ENCODE measurements at places on chromosomes 7 and 10. TPM values are rescaled to one million over a fixed set of nuclear protein-coding genes. Genes with fewer than 3 reads are reported as not detected.

Gene CHN2
- total RNA-seq: 0.32 TPM

Gene MKI67
- total RNA-seq: 21.2 TPM

Gene VSTM4
- 4.7 TPM for total RNA-seq

Gene PTPRE
- total RNA-seq: 11.2 TPM

Gene PRR15
- 1.3 TPM for total RNA-seq

Gene SPOCK2
- under 0.01 TPM for total RNA-seq

Gene FANK1
- 2.9 TPM for total RNA-seq

Gene KLLN
- 0.86 TPM for total RNA-seq

Gene KNDC1
- 5.6 TPM for total RNA-seq

Gene MBL2
- not detected for total RNA-seq

Gene CTAGE15
- under 0.01 TPM for total RNA-seq

- no peak for DNase-seq
Measured at GRCh38 chr10:45380903-45381620, 7.0 kb downstream of the ALOX5 start.

DNA sequence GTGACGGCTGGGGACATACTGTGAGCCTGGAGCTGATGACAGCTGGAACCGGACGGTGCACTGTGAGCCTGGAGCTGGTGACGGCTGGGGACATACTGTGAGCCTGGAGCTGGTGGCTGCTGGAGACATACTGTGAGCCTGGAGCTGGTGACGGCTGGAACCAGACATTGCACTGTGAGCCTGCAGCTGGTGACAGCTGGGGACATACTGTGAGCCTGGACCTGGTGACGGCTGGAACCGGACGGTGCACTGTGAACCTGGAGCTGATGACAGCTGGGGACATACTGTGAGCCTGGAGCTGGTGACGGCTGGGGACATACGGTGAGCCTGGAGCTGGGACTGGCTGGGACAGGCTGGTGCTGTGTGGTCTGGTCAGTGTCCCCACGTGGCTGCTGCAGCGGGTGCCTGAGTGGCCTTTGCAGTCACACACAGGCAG, 47.9 kb downstream of the PTPRN2 start:
- no peak for DNase-seq

DNA sequence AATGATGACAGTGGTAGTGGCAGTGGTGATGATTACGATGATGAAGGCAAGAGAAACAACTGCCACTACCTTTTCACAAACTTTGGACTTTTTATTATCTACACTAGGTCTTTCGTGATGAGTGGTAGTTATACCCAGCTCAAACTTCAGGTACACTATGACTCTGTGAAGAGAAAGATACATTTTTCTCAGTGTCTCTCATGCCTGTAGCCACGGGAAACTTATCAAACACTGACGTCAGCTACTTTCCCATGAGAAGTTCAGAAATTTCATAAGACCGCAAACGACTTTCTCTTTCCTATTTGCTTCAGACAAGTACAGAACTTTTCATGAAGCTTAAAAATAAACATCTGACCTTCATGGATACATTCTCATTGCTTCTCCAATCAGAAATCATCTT, 57.0 kb downstream of the CALD1 start:
- DNase-seq: peak; percentile 99

GRCh38 chr7:138032770-138033169, 30.9 kb upstream of the CREB3L2 start:
- DNase-seq: no peak

DNA sequence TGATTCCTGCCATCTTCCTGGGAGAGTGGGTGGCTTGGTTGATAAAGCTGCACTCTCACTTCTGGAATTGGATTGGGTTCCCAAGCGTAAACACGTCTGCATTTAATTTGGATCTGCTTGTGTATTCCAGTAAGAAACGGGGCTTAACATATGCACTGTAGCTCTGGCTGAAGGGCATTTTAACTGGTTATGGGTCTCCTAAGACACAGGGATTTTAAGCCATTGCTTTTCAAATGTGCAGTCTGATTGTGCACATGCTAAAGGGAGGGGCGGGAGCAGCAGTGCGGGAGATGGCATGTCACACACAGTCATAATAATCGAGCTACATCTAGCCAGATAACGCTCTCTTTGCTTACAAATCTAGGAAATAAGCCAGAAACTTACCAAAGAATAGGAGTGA, 247.3 kb upstream of the LYZL1 start:
- DNase-seq: no peak

- DNase-seq: no peak
Measured at GRCh38 chr7:127692200-127692599, 40.2 kb downstream of the SND1 start.

GRCh38 chr7:16975712-16976111, 93.9 kb upstream of the AGR3 start:
- no peak for DNase-seq

DNA sequence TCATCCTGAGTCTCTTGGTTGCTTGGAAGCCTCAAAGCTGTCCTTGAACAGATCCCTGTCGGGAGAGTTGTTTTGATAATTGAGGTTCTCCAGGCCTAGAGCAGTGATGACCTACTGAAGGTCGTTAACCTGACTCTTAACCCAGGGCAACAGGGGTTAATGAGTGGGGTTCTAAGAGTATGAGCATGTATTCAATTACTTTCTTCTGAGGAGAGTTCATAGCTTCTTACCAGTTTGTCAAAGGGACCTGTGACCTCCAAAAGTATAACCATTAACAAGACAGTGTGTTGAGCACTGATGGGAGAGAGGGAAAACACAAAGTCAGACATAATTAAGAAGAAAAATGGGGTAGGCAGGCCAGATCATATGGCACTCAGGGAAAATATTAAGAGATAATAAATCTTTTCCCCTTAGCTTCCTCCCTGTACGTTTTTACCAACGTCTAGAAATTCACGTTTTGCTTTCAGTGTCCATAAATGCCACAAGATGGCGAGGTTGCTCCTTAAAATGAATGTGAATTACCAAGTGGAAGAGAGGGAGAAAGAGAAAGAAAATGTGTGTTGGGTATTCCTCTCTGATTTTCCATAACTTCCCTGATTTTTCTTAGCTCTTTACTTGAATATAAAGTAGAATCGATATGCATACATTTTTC, 97.6 kb downstream of the SUGCT start:
- peak; percentile 79 for DNase-seq

DNA sequence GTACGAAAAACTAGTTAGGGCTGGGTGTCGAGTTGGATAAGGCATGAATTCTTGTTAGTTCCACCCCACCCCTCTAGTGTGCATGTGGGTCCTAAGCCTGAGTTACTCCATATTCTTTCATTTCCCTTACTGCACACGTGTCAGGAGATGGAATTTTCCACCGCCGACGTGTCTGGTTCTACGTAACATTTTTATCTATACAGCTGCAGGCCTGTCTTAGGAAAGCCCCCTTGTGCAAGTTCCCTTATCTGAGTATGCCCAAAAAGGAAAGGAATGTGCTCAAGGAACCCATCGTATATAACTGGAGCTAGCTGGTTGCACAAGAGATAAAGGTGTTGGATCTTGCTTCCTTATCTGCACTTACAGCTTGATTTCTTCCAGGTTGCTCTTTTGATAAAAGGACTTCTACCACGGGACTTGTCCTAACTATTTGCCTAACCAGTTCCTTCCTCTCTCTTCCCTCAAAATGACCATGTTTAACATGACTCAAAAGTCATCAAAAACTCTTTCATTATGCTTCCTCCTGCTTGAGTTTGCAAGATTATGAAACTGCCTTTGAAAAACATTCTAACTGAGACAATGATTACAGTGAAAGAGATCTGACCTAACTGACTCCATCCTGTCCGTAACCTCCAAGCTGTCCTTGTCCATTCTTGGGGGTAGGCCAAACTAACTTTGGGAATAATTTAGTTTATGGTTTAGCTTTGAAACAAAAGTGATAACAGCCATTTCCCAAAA, 181.4 kb downstream of the AKR1D1 start:
- DNase-seq: peak; percentile 99

DNA sequence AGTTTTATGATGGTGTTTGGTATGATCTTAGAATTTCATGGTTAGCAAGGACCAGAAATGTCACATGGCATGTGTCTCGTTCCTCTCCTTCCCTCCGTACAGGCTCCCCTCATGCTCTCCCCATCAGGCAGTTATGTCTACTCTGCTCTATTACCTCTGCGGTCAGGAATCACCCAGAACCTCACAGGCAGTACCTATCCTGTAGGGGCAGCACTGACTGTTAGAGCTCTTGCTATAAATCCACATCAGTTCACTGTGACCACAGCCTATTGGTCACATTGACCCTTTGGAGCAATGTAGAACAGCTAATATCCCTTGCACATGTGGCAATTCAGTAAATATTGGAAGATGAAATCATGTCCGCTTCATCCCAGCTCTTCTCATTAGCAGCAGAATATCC, 151.8 kb downstream of the WNT2 start:
- no peak for DNase-seq

- no peak for DNase-seq
Measured at GRCh38 chr7:157758468-157759245, 421.9 kb downstream of the DNAJB6 start.

DNA sequence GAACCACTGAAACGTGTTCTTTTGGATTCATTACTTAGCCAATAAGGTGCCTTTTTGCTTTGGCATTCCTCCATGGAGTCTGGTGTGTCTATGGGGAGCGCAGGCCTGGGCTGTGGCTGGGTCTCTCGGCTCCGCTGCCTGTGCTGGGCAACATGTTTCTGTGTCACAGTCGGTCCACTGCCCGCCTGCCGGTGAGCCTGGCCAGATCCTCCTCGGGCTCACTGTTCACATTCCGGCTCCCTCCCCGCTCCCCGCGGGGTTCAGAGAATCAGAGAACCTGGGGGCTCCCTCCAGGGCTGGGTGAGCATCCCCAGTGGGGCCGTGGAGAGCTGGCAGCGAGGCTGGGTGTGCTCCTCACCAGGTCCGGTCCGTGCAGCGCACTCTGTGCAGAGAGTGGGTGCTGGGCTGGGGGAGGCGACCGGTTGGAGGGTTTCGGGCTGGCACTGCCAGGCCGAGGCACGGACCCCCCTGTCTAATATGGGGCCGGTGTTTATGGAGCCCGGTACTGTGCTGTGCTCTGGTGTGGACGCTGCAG, 70.4 kb downstream of the INPP5A start:
- DNase-seq: no peak

- peak; percentile 21 for DNase-seq
Measured at GRCh38 chr10:3948843-3949242, 163.8 kb upstream of the KLF6 start.

- no peak for DNase-seq
Measured at GRCh38 chr7:111101856-111102646, 11.1 kb downstream of the LRRN3 start.

DNA sequence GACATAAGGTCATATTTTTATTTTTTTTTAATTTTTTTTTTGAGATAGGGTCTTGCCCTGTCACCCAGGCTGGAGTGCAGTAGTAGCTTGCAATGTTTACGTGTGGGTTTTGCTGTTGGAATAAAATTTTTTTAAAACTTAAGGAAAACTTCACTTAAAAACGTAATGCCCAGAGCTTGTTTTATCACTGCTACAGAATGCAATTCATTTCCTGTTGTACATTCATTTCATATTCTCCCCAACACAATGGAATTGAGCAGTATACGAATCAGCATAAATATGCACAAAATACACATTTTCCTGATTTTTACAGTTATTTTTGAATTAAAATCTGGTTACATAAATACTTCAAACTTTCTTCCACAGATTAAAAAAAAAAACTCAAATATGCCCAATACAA, 40.3 kb downstream of the RSU1 start:
- DNase-seq: no peak

- peak; percentile 91 for DNase-seq
Measured at GRCh38 chr10:70742537-70743429, 42.4 kb downstream of the TBATA start.

DNA sequence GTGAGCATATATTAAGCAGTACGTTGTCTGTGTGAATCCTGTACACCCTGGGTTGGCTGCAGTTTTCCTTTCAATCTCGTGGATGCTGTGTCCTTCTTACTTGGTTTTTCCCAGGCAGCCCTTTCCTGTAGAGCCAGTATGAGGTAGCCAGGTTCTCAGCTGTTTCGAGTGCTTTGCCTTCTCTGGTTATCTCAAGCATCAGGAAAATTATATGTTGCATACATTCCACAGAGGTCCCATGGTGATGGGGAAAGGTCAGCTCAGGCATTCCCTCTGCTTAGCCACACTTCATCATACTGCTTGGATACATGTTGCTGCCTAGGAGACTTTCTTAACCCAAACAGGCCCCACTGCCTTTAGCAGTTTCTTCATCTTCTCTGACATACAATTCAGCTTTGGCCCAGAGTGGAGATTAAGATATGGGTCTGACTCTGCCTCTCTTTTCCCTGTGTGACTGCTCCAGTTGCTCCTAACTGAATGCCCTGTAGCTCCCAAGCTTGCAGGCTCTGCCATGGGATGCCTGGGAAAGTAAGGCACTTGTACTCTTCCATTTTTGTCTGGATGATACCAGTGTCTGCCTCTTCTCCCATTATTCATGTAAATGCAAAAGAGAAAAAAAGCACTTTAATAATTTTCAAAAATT, 11.3 kb downstream of the GNAI1 start:
- DNase-seq: peak; percentile 94

GRCh38 chr7:22611758-22612079, 111.7 kb upstream of the STEAP1B start:
- no peak for DNase-seq

DNA sequence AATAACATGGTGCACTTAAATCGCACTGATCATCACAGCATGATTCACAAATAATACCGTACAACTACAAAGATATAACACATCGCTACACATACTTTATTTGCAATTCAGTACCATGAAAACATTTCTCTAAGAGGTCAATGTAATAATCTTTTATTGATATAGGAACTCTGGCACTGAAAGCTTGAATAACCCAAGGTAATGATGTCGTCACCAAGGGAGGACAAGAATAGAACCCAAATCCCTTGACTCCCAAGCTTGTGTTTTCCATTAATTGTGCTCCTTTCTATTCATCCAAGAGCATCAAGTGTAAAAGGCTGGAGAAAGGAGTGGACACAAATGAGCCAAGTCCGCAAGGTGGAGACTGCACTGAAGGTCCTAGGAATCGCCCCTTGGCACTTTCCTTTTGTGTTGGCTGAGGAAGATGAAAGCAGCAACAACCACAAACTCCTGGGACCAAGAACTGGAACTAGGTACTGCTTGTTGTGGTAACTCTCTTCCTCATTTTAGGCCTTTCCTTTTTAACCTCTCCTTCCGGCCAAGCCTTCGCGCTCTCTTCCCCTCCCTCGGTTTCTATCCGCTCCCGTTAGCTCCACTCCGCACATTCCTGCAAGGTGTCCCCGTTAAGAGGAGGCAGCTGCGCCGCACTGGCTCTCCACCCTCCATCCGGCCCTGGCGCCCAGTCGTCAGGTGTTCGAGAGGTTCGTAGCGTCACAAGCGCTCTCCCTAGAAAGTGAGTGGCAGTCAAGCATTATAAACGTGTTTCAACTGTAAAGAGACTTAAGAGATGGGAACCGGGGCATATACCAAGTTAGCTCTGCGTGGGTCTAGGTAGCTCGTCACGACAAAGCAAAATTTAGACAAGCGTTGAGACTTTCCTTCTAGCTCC, 1.0 kb upstream of the CBLL1 start:
- DNase-seq: no peak

DNA sequence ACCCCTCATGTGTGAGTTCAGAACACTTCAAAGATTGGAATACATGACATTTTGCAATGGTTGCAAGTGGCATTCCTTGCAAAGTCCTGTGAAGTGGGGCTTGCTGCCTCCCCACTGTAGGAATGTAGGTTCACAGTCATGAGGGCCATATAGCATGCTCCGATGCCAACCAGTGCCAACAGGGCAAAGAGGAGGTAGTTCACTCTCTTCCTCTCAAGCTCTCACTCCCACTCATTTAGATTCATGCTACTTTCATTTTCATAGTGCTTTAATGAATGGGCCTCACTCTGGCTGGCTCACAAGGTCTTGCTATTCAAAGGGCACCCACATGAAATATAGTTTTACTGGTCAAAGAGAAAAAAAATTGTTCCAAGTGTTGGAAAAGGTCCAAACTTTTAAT, 169.9 kb upstream of the AOAH start:
- no peak for DNase-seq

Data from fibroblast of villous mesenchyme (primary cell).